Activated T-helper 2 cell treated with anti-CD3 and anti-CD28 coated beads, Interferon-gamma antibody, Interleukin-2, Interleukin-4, amounts not matched to agents 10 μg/mL and 5 μg/mL and 100 μg/mL, durations not matched to agents 14 hours and 24 hours and 36 hours (primary cell): ENCODE measurements at places on chromosomes 12 and 14.

DNA sequence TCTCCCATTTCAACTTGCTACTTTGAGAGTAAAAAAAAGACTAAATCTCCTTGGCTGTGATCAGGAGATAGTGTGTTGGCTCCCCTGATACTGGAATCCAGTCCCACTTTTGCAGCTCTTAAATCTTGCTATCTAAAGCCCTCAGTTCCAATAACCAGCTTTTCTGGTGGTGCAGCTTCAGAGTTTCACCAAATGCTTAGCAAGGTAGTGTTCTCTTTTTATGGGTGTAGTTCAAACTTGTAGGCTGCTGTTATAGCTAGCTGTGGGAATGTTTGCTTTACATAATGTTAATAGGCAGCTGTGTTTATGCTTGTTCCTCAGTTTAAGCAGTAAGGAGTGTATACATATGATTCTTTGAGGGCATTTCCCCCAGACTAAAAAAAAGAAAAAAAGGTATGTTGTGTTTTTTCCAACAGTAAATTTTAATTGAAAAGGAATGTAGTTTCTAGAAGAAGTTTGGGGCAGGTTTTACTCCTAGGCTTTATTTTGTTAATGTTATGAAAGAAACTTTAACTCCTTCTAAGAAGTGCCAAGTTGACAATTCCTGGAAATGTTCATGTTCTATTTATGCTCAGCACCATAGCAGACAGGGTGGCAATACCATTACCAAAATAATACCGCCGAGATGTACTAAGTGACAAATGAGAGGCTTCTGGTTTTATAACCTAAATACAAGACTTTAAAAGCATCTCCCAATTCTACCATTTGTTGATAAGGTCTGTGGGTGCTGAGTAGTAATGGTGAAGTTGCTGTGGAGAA is 12.1 kb downstream of the CRADD start:
- DNase-seq: no peak
- H3K27ac ChIP-seq: no peak overlapping the region
- no peak overlapping the region for H3K4me3 ChIP-seq
- H3K36me3 ChIP-seq: no peaks in the 10 kb centered on the region
- peaks cover 4% of the 10 kb centered on the region for H3K27me3 ChIP-seq

DNA sequence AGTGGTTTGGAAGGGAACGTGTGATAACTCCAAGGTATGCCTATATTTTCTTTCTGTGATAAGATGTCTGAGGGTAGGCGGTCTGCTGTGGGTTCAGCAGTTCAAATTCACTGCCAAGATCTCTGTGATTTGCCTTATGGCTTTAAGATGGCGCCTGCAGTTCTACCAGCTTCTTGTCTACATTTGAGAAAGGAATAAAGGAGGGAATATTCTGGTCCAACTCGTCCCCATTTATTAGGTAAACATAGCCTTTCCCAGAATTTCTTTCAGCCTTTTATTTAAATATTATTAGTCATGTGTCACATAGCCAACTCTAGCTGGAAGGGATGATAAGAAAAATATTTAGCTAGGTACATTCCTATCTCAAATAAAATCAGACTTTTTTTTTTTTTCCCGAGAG is 48.8 kb downstream of the KCNJ8 start:
- DNase-seq: no peak
- no peaks in the 10 kb centered on the region for H3K27me3 ChIP-seq
- no peaks in the 10 kb centered on the region for H3K36me3 ChIP-seq

DNA sequence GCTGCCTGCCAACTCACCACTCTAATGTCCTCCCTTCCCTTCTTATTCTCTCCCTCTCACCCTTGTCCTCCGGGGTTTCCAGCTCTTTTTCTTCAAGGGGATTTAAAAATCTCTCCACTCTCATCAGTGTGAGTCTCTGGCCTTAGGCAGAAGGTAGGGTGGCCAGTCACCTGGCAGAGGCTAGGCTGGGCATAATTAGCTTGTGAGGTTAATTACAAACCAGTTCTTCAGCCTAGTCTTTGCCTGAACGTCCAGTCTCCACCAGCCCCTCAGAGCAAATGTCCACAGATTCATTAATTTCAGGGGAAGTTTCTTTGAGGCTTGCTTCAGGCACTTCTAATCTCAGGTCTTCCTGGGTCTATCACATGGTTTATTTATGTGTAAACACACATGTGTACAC is 6.7 kb downstream of the KRT7 start:
- H3K4me3 ChIP-seq: no peak overlapping the region
- H3K4me1 ChIP-seq: peaks cover 18% of the 10 kb centered on the region
- no peaks in the 10 kb centered on the region for H3K36me3 ChIP-seq
- no peak for DNase-seq

- peak overlapping the region; percentile 83 for H3K4me3 ChIP-seq
- DNase-seq: no peak
- H3K36me3 ChIP-seq: no peaks in the 10 kb centered on the region
- peaks cover 46% of the 10 kb centered on the region for H3K4me1 ChIP-seq
Measured at GRCh38 chr12:116278667-116279066, 1.2 kb upstream of the MED13L start.

- peaks cover 7% of the 10 kb centered on the region for H3K36me3 ChIP-seq
- H3K27ac ChIP-seq: peak overlapping the region; percentile 94
- H3K27me3 ChIP-seq: no peaks in the 10 kb centered on the region
- peak overlapping the region; percentile 26 for H3K4me3 ChIP-seq
Measured at GRCh38 chr14:98182393-98183055, 1089.5 kb downstream of the BCL11B start.

- no peaks in the 10 kb centered on the region for H3K27me3 ChIP-seq
- H3K27ac ChIP-seq: no peak overlapping the region
Measured at GRCh38 chr14:74653386-74654138, 41.5 kb upstream of the LTBP2 start.

GRCh38 chr12:43942379-43942778 is 106.5 kb downstream of the TMEM117 start:
- no peak overlapping the region for H3K27ac ChIP-seq
- H3K36me3 ChIP-seq: no peaks in the 10 kb centered on the region
- H3K27me3 ChIP-seq: no peaks in the 10 kb centered on the region
- DNase-seq: no peak
- no peak overlapping the region for H3K4me3 ChIP-seq

- peaks cover 8% of the 10 kb centered on the region for H3K4me1 ChIP-seq
- H3K36me3 ChIP-seq: no peaks in the 10 kb centered on the region
- H3K27me3 ChIP-seq: peaks cover 15% of the 10 kb centered on the region
- H3K4me3 ChIP-seq: no peak overlapping the region
- H3K27ac ChIP-seq: no peak overlapping the region
Measured at GRCh38 chr12:52381206-52381605, 4.2 kb downstream of the KRT84 start.

GRCh38 chr14:74960736-74961135 is 5.3 kb upstream of the PGF start:
- H3K27ac ChIP-seq: no peak overlapping the region
- no peak for DNase-seq
- H3K4me3 ChIP-seq: no peak overlapping the region
- H3K27me3 ChIP-seq: peaks cover 26% of the 10 kb centered on the region
- no peaks in the 10 kb centered on the region for H3K36me3 ChIP-seq
- H3K4me1 ChIP-seq: peaks cover 1% of the 10 kb centered on the region

DNA sequence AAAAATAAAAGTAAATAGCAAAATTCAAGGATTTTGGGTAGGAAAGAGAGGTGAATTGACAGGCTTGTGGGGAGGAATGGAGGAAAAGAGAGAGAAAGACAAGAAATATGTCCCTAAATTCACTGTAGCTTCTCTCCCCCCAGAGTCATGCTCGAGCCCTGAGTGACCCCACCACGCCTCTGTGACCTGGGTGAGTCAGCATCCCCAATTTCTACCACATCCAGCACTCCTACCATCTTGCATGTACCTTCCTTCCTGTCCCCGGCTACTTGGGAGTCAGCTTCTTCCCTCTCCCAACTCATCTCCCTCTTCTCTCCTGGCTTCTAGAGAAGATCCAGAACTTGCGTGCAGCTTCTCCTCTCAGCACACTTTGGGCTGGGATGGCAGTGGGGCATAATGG is 9.8 kb downstream of the ZNF219 start:
- peaks cover 13% of the 10 kb centered on the region for H3K4me1 ChIP-seq
- peaks cover 5% of the 10 kb centered on the region for H3K27me3 ChIP-seq

GRCh38 chr12:50597200-50598195 is 92.7 kb downstream of the DIP2B start:
- H3K36me3 ChIP-seq: peaks cover 8% of the 10 kb centered on the region
- H3K4me1 ChIP-seq: peaks cover 27% of the 10 kb centered on the region
- peak overlapping the region; percentile 10 for H3K4me3 ChIP-seq
- H3K27ac ChIP-seq: peak overlapping the region; percentile 47

DNA sequence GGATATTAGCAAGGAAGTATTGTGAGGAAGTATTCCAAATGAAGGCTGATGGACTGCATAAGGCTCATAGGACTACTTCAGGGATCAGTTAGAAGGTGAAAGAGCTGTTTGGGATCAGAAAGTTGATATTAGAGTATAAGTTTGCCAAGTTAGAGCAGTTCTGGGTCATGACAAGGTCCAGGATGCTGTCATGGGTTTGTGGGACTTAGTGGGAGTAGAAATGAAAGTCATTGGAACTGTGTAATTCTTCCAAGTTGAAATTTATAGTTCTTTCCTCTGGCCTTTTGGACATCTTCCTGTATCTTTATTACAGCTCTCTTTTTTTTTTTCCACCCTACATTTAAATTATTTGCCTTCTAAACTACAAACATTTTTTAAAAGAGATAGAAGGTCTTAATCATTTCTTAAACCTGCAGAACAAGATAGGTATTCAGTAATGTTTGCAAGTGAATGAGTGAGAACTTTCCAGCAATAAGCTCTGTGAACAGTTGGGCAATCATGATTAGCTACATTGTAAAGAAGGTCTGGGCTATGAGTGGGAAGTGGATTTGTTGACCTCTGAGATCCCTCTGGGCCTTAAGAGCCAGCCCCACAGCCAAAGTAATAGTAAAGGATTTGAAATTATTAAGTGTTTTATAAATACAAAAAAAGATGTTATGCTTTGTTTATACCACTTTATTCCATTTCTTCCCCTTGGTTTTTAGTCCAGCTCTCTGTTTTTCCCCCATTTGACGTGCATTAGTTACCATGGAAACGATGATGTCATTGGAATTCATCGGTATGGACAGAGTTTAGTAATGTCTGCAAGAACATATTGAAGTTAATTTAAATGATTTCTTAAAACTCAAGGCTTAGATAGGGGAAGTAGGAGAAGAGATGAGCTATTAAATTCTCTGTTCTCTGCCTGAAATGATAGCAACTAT is 247.9 kb upstream of the ARHGAP5 start:
- no peak overlapping the region for H3K4me3 ChIP-seq
- H3K27me3 ChIP-seq: no peaks in the 10 kb centered on the region
- H3K27ac ChIP-seq: no peak overlapping the region
- no peaks in the 10 kb centered on the region for H3K36me3 ChIP-seq
- no peak for DNase-seq
- H3K4me1 ChIP-seq: no peaks in the 10 kb centered on the region

GRCh38 chr12:14261861-14262260 is 103.6 kb upstream of the ATF7IP start:
- peaks cover 32% of the 10 kb centered on the region for H3K4me1 ChIP-seq
- H3K27ac ChIP-seq: no peak overlapping the region
- DNase-seq: no peak
- H3K36me3 ChIP-seq: peaks cover 20% of the 10 kb centered on the region
- no peaks in the 10 kb centered on the region for H3K27me3 ChIP-seq

- H3K4me1 ChIP-seq: peaks cover 2% of the 10 kb centered on the region
- H3K27me3 ChIP-seq: peaks cover 5% of the 10 kb centered on the region
- H3K36me3 ChIP-seq: no peaks in the 10 kb centered on the region
- no peak overlapping the region for H3K4me3 ChIP-seq
- no peak overlapping the region for H3K27ac ChIP-seq
Measured at GRCh38 chr12:62693376-62694050, 226.9 kb downstream of the MON2 start.

GRCh38 chr14:61593330-61593729 is 102.0 kb upstream of the HIF1A start:
- H3K4me1 ChIP-seq: peaks cover 44% of the 10 kb centered on the region
- no peak overlapping the region for H3K4me3 ChIP-seq
- no peak for DNase-seq
- peaks cover 4% of the 10 kb centered on the region for H3K36me3 ChIP-seq

- H3K27ac ChIP-seq: peak overlapping the region; percentile 56
- H3K4me3 ChIP-seq: no peak overlapping the region
- H3K4me1 ChIP-seq: peaks cover 8% of the 10 kb centered on the region
- H3K27me3 ChIP-seq: no peaks in the 10 kb centered on the region
- H3K36me3 ChIP-seq: peaks cover 52% of the 10 kb centered on the region
Measured at GRCh38 chr14:61489512-61489911, 168.1 kb downstream of the PRKCH start.

GRCh38 chr12:130290114-130290513 is 47.6 kb upstream of the PIWIL1 start:
- H3K27me3 ChIP-seq: no peaks in the 10 kb centered on the region
- H3K4me1 ChIP-seq: no peaks in the 10 kb centered on the region
- H3K27ac ChIP-seq: no peak overlapping the region
- no peaks in the 10 kb centered on the region for H3K36me3 ChIP-seq
- DNase-seq: no peak
- no peak overlapping the region for H3K4me3 ChIP-seq

GRCh38 chr12:127310548-127310947 is 956.4 kb upstream of the TMEM132C start:
- H3K27ac ChIP-seq: no peak overlapping the region
- no peaks in the 10 kb centered on the region for H3K36me3 ChIP-seq
- H3K4me3 ChIP-seq: no peak overlapping the region
- H3K4me1 ChIP-seq: no peaks in the 10 kb centered on the region
- H3K27me3 ChIP-seq: no peaks in the 10 kb centered on the region

DNA sequence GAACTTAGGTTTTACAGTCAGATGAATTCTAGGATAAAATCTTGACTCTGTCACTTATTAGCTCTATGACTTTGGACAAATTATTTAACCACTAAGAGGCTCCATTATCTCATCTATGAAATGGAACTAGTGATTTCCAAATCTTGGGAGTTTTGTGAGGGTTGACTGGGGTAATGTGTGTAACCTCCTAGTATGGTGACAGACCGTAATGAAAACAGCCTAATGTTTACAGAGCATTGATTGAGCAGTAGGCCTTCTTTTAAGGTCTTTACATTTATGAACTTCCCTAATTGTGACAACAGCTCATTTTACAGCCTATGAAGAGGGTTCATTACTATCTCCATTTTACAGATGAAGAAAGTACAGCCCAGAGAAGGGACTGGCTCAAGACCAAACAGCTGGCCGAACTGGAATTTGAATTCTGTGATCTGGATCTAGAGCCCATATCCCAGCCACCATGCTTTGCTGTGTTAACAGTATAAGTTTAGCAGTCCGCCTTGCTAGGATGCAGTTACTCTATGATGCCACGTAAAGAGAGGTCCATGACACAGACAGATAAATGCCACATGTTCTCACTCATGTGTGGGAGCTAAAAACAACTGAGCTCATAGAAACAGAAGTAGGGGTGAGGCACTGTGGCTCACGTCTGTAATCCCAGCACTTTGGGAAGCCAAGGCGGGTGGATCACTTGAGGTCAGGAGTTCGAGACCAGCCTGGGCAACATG is 9.1 kb upstream of the FBXL14 start:
- peak overlapping the region; percentile 28 for H3K4me3 ChIP-seq
- peak overlapping the region; percentile 36 for H3K27ac ChIP-seq
- no peak for DNase-seq
- H3K36me3 ChIP-seq: no peaks in the 10 kb centered on the region

GRCh38 chr14:72594099-72594901 is 299.6 kb downstream of the DPF3 start:
- peak; percentile 70 for DNase-seq
- H3K36me3 ChIP-seq: peaks cover 32% of the 10 kb centered on the region
- peaks cover 49% of the 10 kb centered on the region for H3K27me3 ChIP-seq
- H3K4me1 ChIP-seq: peaks cover 45% of the 10 kb centered on the region
- H3K27ac ChIP-seq: peak overlapping the region; percentile 38
- H3K4me3 ChIP-seq: peak overlapping the region; percentile 1

GRCh38 chr12:46374711-46375110 is 2.1 kb upstream of the SLC38A2 start:
- H3K4me3 ChIP-seq: no peak overlapping the region
- peaks cover 52% of the 10 kb centered on the region for H3K4me1 ChIP-seq
- no peaks in the 10 kb centered on the region for H3K27me3 ChIP-seq
- H3K36me3 ChIP-seq: peaks cover 22% of the 10 kb centered on the region
- no peak overlapping the region for H3K27ac ChIP-seq
